ENCODE measurements at places on chromosomes 3 and 15. TPM values are rescaled to one million over a fixed set of nuclear protein-coding genes. Genes with fewer than 3 reads are reported as not detected.

GRCh38 chr3:194906229-194906629 lies 220.5 kb downstream of the FAM43A start:
- no peak for DNase-seq

The CCDC54 gene
- not detected for total RNA-seq

The CYP19A1 gene
- total RNA-seq: 0.07 TPM

DNA sequence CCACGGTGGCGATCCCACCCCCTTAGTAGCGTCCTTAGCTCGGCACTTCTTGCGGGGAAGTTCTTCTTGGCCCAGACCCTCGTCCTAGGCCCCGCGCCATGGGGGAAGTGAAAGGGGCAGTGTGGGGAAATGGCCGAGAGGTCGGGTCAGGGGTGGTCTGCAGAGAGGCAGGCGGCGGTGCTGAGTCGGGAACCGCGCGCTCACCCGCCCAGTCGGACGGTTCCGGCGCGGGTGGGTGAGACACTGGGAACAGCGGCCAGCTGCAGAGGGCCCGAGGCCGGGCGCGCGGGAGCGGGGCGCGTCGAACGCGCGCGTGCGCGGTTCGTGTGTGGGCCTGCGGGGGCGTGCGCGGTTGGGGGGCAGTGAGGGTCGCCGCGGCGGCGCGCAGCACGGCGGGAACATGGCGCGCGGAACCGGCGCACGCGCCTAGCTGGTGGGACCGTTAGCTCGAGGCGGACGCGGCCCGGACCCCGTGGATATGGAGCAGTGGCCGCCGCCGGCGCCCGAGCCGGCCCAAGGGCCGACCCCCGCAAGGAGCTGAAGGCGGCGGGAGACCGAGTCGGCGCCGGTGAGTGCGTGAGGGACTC lies 246.9 kb downstream of the GOLGA6L6 start:
- DNase-seq: no peak

The ANXA2 gene
- total RNA-seq: 231 TPM

The SAMD7 gene
- total RNA-seq: not detected

All from activated B cell treated with CpG ODN at 0.5 μM for 24 hours (primary cell).